ENCODE measurements at places on chromosomes 12 and 14.

DNA sequence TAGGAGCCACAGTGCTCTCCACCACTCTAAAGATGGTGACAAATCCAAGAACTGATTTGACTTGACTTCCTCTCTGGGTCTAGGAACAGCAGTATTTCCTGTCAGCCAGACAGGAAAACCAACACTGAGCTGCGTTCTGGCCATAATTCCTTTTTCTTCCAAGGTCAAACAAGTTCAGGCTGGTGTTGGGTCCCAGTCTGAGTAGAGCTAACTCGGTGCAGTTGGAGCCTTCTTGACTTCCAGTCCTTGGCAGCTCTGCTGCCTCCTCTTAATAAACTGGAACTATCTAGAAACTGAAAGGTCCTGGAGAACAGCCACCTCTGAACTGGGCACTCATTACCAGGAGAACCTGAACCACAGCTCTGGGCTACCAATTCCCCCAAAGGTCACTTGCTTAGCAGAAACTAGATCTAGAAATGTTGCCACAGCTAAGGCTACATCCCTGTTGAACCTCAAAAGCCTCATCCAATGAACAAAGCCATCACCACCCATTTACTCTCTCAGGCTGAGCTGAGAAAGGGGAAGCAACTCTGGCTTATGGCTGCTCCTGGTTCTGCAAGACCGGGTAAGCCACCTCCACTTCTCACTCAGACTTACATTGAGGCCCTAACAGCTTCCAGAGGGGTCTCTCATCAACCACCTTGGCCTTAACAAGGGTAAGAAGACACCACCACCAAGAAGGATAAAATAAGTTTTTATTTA, 27.7 kb downstream of the MAX start:
- DNase-seq, result no peak

DNA sequence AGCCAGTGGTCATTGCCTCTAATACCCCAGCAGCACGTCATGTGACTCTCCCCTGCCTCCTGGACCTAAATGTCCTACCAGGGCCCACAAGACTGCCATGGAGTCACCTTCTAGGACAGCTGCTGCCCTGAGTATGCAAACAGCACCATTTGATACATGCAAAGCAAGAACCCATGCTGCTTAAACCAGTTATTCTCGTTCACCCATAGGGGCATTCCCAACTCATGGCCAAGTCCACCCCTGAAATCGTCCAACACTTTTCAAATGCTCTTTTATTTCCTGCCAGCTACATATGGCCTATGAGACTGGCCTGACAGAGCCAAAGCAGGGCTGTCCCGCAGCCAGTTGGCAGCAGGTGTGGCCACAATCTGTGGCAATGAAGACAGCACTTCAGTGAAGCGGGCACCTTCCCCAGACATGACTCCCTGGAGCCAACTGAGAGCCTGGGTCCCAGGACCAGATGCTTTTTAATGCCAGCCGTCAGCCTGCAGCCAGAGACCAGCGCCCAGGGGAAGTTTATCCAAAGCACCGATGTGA, 99.9 kb downstream of the BCAT1 start:
- no peak for DNase-seq

DNA sequence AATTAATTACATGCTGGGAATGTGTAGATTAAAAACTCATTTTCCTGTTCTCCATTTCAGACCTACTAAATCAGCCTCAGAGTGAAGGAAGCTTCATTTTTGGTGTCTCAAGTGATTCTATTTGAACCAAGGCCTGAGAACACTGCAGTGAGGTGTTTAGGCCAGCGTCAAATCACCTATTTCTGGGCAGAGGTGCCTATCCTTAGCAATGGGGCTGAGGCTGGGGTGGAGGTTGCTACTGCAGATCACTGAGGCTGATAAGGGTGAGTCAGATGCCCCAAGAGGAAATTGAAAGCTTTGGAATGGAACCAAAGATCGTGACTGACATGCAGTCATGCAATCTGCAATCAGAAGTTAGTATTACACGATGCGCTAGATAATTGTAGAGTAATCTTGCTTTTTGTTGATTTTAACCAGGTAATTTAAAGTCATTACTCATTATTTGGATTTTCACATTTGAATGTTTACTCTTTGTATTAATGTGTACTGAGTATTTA, 4.4 kb downstream of the TXNRD1 start:
- peak; percentile 75 for DNase-seq

DNA sequence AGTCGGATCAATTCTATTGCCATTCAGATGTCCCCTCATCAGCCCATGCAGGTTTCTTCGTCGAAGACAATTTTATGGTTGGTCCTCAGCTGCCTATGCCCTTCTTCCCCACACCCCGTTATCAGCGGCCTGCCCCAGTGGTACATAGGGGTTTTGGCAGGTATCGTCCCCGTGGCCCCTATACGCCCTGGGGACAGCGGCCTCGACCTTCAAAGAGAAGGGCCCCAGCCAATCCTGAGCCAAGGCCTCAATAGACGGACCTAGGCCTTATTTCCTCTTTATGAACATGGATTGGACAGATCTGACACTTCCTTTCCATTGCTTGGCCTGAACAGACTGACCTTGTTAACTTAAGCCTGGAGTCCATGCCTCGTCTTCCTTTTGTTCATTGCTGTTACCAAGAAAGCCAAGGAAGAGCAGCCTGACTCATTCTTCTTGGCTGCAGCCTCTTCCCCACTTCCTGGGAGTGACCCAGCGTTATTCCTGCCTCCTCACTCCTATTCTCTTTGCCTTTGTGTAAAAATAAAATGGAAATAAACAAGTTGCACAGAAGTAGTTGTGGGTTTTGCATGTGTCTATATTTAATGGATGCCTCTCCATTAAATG, 156.5 kb upstream of the AMIGO2 start:
- DNase-seq, result no peak

DNA sequence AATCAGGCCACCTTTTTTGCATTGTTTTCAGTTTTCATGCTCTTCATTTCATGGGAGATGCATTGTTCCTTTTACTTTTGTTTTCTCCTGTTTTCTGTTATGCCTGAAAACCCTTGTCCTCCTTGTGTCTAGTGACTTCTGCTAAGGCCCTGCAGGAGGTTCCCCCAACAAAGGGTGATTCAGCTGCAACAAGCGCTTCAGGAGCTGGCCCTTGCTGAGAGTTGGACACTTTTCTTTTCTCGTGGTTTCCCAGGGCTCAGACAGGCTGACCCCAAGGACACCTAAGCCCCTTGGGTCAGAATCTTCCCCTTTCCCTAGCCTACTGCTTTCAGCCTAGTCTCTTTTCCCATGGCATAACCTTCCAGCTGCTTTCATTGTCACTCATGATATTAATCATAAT, 98.9 kb downstream of the PLXNC1 start:
- no peak for DNase-seq

GRCh38 chr12:6125310-6125608, 789 bp upstream of the VWF start:
- no peak for DNase-seq

DNA sequence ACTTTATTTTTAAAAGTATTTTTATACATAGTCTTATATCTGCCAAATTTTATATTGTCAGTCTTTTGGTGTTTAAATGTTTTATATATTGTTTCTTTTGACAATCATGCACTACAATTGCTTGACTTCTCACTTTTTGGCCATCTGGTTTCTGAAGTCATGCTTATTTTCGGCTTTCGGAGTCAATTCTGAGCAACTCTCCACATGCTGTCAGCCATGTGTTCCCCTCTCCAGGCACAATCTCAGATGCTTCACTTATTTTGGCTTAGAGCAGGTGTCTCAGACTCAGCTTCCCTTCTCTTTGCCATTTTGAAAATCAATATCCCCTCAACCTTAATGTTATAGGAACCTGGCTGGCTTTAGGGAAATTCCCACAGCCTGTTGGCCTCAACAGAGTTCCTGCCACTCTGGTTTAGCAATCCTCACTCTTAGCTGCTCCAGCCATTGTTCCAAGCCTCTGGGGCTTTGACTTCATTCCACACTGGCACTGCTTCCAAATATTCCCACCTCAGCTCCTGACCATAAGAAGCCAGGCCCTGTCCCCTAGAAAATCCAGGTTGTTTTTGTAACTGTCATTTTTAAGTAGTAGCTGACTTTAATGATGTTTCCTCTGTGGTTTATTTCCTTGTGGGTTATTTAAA, 125.5 kb upstream of the FAR2 start:
- no peak for DNase-seq

GRCh38 chr14:66539034-66539433, 31.1 kb downstream of the GPHN start:
- DNase-seq, result no peak

GRCh38 chr14:89378119-89378518, 38.9 kb downstream of the FOXN3 start:
- peak; percentile 49 for DNase-seq

GRCh38 chr14:78989221-78989620, 819.0 kb downstream of the NRXN3 start:
- DNase-seq, result no peak

DNA sequence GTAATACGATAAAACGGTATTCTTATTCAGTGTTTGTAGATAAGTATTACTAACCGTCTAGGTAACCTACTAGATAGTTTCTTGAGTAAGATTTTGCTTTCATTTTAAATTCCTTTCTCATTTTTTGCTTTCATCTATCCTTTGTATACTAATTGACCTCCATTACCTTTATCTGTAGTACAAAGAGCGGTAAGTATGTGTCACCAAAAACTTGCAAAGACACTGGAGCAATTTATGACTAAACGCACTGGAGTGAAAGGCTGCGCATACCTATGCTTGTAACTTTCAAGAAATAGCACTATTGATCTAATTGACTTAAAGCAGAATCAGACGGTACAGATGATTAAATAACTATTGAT, 1.7 kb downstream of the ARHGAP5 start:
- no peak for DNase-seq

GRCh38 chr14:95471016-95471415, 45.4 kb downstream of the SYNE3 start:
- DNase-seq, result no peak

DNA sequence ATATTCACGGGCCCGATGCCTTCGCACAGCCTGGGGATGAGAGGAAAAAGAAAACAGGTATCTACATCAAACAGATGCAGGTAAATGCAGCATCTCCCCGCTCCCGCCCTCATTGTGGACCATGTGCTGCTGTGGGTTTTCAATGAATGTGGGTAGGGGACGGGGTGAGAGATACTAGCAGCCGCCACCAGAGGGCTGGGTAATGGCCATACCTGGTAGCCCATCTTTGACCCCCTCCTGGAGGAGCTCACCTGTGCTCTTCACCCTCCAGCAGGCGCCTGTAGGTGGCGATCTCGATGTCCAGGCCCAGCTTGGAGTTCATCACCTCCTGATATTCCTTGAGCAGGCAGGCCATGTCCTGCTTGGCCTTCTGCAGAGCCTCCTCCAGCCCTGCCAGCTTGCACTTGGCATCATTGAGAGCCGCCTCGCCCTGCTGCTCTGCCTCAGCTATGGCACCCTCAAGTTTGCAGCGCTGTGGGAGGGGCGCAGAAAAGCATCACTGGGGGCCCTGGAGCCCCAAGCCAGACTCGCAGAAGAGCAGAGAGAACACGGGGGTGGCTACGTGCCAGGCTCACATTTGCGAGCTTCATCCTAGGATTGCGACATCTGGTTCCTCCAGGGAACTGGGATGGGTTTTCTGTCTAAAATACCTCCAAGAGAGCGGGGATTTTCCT, 10.2 kb downstream of the KRT82 start:
- DNase-seq, result peak; percentile 37

- no peak for DNase-seq
Measured at GRCh38 chr12:8123124-8123912, at the start of gene CLEC4A. Gene CLEC4A, plus strand, starts transcription at chr12:8123617. Its CDS starts 262 bp downstream, at chr12:8123879.

All from stimulated activated CD8-positive, alpha-beta memory T cell treated with anti-CD3 and anti-CD28 coated beads, Interleukin-4, amount 100 ng/mL, for 48 hours (primary cell).